Right atrium auricular region (tissue), 2 donors: ENCODE measurements at places on chromosomes 4 and X. TPM values are rescaled to one million over a fixed set of nuclear protein-coding genes. Genes with fewer than 3 reads are reported as not detected.

PCYT1B gene
- total RNA-seq: 2.4 TPM

HMX1 gene
- not detected for total RNA-seq

GPM6B gene
- 14.2 TPM for total RNA-seq

CT45A3 gene
- not detected for total RNA-seq

GCNA gene
- 0.48 TPM for total RNA-seq

DRD5 gene
- not detected for total RNA-seq

PALLD gene
- 782 TPM for total RNA-seq

RAI2 gene
- 29.6 TPM for total RNA-seq

STOX2 gene
- total RNA-seq: 18.5 TPM

GAGE12H gene
- total RNA-seq: not detected

RNF212 gene
- total RNA-seq: 1.9 TPM

ATOH1 gene
- not detected for total RNA-seq

HSD17B13 gene
- total RNA-seq: not detected

TKTL2 gene
- not detected for total RNA-seq

RNF128 gene
- total RNA-seq: 0.55 TPM

SSX1 gene
- not detected for total RNA-seq

NPY2R gene
- total RNA-seq: 0.12 TPM

ANAPC4 gene
- 9.9 TPM for total RNA-seq

C4orf50 gene
- total RNA-seq: not detected

FGFBP2 gene
- 4.8 TPM for total RNA-seq

F11 gene
- not detected for total RNA-seq

H2BW2 gene
- not detected for total RNA-seq

MAP7D2 gene
- total RNA-seq: 0.56 TPM
